ENCODE measurements at places on chromosomes 12 and 14. TPM values are rescaled to one million over a fixed set of nuclear protein-coding genes. Genes with fewer than 3 reads are reported as not detected.

The TRIAP1 gene
- total RNA-seq, result 9.4 TPM

The MEG3 gene
- 22.4 TPM for total RNA-seq

The CPNE6 gene
- not detected for total RNA-seq

The DACT1 gene
- total RNA-seq, result 3.8 TPM

The TAS2R8 gene
- not detected for total RNA-seq

The CMTM5 gene
- 3.0 TPM for total RNA-seq

The RASSF9 gene
- total RNA-seq, result 0.27 TPM

DNA sequence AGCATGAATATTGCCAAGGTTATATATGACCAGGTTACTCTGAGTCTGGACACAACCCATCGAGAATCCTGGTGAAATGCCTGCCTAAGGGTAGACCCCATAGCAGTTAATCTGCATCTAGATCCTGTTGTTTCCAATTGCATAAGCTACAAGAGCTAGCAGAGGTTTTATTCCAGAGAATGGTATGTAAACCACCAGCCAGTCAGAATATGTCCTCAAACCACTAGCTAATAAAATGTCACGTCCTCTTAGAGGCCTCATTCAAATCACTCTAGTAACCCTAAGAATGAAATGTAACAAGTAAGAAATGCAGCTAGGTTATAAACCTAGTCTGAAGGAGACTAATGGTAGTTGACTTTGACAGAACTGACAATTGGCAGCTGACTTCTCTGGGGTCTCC lies 9.0 kb upstream of the YLPM1 start:
- DNase-seq, result no peak

- DNase-seq, result no peak
Observed at GRCh38 chr12:92743026-92743425, 40.2 kb downstream of the PLEKHG7 start.

- no peak for DNase-seq
Observed at GRCh38 chr12:113697651-113698509, 226.2 kb upstream of the LHX5 start.

DNA sequence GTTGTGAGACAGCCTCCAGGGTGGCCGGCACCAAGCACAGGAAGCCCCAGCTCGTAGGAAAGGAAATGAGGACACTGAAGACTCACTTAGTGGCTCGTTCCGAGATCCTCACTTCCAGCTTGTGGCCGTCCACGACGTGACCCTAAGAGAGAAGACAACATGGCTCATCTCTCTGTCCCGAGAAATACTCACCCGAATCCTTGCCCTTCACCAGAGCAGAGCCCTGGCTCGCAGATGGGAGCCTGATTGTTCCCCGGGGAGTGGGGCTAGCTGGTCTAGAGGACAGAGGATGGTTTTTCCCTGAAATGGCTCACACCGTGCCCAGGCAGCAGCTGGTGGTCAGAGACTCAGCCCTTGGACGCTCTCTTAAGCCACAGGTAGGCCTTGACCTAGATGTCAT lies 47.8 kb downstream of the RBM19 start:
- DNase-seq, result no peak

- DNase-seq, result no peak
Observed at GRCh38 chr14:34604995-34605394, 25.0 kb downstream of the SNX6 start.

- peak; percentile 44 for DNase-seq
Observed at GRCh38 chr12:54526812-54527630, 22.4 kb upstream of the PDE1B start.

GRCh38 chr12:1174659-1175058 lies 183.6 kb downstream of the ERC1 start:
- DNase-seq, result no peak

GRCh38 chr12:76201758-76202157 lies 117.3 kb upstream of the NAP1L1 start:
- DNase-seq, result no peak

DNA sequence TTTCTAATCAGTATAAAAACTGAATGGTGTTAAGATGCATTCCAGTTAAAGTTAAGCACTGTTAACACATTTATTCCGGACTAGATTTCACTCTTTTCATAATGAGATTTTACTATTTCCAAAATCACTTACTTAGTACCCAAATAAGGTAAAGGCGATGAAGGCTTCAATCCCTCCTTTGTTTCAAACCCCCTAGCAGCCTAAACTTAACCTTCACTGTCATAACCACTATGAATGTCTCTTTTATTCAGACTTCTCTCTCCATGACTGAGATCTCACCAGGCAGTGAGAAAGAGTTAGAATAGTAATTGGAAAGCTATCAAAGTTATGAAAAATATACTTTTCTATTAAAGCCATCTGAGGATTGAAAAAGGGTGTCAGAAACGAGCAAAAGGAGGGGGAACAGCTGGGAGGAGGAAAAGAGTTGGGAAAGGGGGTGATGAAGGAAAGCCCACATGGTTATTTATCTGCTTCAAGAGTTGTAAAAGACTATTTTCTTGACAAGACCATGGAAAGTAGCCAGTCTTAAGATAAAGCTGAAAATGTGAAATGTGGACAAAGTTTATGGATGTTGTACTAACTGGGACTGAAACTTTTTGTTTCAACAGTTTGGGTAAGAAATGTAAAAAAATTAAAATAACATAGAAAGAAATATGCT lies 11.7 kb downstream of the EPS8 start:
- no peak for DNase-seq

GRCh38 chr14:25122843-25123242 lies 72.9 kb upstream of the STXBP6 start:
- DNase-seq, result no peak

GRCh38 chr14:31340297-31341063 lies 79.9 kb downstream of the HEATR5A start:
- DNase-seq, result no peak

DNA sequence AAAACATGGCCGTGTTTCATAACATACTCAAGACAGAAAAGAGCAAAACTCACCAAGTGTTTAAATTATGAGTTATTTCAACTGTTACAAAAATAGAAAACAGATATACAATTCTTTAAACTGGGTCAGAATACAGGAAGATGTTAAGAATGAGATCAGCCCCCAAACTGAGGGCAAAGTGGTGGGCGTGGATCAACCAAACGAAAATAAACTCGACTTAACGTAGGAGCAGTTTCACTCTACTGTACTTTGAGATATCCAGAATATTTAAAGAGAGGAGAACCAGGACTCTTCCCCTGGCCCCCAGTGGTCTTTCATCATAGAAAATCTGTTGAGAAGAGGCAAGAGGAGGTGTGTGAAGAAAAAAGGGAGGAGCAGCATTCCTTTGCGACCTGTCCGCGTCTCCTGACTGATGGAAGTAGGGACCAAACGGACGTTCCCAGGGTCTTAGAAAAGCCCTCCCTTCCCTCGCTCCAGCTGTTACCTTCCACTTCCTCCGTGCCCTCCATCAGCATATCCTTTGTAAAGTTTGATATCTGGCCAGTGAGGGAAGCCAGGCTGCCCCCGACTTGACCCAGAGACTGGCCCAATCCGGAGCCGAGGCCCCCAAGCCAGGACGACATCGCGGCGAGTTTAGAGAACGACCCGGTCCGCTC lies 668 bp downstream of the TRIP11 start:
- no peak for DNase-seq

DNA sequence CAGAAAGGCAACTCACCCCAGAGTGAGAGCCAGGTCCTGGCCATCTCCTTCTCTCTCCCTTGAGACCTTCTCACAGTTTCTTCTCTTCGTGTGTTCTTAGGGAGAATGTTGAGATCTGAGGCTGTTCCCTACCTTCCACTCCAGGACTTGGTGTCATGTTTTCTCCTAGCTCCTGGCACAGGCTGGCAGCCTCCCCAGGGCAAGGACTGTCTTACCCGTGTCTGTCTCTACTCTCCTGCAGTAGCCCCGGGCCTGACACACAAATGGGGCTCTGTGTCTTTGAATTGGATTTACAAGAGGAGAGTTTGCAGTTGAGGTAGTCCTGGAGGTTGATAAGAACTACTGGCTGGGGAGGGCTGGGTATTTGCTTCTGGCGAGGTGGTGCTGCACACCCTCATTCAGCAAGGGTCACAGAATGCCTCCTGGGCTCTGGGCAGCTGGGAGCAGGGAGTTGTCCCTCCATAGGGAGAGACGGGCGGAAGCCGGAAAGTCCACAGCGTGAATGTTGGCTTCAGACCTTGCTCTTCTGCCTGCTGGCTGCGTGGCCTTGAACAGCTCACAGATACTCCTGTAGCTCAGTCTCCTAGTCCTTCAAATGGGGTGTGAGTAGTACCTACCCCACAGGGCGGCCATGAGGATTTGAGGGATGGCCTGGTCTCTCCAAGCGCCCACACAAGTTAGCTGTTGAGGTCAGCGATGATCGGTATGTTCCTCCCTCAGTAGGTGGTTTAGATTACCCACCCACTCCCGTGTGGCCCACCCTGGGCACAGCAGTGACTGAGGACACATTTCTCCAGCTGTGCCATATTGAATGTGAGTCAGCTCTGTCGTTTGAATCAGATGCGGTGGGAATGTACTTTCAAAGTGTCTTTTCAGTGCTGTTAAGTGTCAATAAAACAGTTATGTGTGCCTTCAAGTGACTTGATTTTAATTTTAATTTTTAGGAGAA lies 10.2 kb downstream of the EP400 start:
- no peak for DNase-seq

DNA sequence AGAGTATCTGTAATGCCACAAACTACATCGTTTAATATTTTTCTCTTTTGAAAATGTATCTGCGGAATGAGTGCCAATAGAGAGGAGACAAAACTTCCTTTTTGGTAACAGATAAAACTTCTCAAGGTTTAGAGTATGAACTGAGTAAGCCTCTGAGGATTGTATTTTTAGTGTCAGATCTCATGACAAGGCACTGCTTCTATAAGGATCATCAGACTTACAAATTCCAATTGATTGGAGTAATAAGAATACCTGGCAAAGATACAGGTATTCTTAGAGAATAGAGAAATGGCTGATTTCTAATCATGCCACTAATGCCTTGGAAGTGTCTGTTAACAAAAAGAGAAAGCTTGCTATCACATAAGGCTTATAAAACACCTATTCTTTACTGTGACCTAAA lies 45.3 kb downstream of the SLC35F4 start:
- no peak for DNase-seq

GRCh38 chr12:95611676-95612309 lies 60.5 kb upstream of the USP44 start:
- DNase-seq, result no peak

DNA sequence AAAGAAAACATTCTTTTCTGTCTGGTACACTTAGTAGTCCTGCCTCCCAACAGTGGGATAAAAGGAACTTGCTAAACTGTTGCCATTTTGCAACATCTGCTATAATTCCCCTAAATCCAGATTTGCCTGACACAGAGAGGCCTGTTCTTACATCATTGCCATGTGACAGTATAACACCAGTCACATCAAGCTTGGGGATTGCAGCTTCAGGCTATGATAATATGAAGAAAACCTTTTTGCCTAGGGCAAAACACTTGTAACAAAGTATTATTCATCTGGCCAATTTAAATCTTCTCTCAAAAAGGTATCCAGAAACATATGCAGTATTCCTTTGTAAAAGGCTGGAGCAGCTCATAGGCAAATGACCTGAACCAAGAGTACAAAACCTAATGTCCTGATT lies 80.9 kb upstream of the OTX2 start:
- DNase-seq, result no peak

All from hematopoietic multipotent progenitor cell (in vitro differentiated cells).